ENCODE measurements at places on chromosomes 7 and 10.

DNA sequence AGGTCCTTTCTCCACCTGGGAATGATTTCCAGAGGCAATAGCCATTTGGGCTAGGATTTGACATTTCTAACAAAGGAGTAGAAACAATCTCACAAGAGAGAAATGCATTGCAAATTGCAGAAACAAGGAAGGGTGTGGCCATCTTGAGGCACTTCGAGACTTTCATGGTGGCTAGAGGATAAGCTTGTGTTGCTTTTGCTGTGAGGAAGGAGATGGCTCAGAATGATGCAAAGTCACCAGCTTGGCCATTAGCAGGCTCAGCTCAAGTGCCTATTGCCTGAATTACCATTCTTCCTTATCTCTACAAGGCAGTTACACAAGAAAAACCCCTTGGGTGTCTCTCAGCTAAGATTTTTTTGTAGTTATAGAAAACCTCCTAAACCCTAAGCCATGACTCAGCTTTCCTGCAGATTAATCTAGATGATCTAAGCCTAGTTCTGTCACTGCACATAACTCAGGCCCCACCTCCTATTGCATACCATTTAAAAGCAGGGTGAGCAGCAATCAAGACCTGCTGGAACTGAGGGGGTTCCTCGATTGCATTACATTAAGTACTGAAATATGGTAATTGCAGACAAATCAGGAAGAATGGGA lies 683.1 kb downstream of the NRG3 start:
- no peak for DNase-seq

- no peak for DNase-seq
Measured at GRCh38 chr10:77906951-77907421, 19.6 kb downstream of the DLG5 start.

GRCh38 chr10:124150189-124150806 lies 56.9 kb upstream of the CHST15 start:
- DNase-seq: no peak

GRCh38 chr10:97371696-97372095 lies 29.4 kb downstream of the RRP12 start:
- DNase-seq: no peak

GRCh38 chr7:75854233-75854632 lies 24.6 kb upstream of the RHBDD2 start:
- no peak for DNase-seq

DNA sequence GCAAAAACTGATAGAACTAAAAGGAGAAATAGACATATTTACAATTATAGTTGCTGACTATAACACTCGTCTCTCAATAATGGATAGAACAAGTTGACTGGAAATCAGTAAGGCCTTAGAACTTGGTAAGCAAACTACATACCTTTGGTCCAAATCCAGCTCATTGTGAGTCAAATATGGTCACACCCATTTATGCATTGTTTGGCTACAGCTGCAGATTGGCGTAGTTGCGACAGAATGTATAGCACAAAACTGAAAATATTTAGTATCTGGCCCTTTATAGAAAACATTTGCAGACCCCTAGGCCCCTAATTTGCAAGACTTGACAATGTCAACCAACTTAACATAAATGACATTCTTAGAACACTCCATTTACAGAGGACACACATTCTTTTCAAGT lies 103.6 kb upstream of the EGR2 start:
- no peak for DNase-seq

DNA sequence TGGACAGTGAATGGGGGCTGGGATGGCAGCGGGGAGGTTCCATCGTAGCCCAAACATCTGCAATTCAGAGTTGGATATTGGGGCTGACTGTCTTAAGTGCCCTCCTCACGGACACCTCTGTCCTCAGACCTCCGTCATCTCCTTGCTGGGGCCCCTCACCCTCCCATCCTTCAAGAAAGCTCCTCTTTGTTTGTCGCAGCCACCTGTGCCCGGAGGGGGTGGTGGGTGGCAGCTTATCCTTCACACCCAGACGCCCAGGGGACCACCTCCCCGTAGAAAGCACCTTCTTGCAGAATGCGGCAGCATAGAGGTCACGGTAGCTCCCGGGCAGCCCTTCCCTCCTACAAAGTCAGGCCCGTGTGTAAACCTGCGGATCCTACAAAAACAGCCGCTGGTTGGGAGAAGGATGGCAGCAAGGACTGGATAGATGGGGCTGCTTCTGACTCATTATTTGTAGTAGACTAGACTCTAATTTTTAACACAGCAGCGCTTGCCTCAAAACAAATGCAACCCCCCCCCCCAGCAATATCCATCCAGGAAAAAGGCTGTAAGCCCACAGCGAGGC lies 1.3 kb upstream of the PTPRN2 start:
- no peak for DNase-seq

- DNase-seq: no peak
Measured at GRCh38 chr10:98417481-98417959, 2.5 kb upstream of the PYROXD2 start.

- DNase-seq: no peak
Measured at GRCh38 chr10:63595072-63595471, 73.9 kb downstream of the REEP3 start.

DNA sequence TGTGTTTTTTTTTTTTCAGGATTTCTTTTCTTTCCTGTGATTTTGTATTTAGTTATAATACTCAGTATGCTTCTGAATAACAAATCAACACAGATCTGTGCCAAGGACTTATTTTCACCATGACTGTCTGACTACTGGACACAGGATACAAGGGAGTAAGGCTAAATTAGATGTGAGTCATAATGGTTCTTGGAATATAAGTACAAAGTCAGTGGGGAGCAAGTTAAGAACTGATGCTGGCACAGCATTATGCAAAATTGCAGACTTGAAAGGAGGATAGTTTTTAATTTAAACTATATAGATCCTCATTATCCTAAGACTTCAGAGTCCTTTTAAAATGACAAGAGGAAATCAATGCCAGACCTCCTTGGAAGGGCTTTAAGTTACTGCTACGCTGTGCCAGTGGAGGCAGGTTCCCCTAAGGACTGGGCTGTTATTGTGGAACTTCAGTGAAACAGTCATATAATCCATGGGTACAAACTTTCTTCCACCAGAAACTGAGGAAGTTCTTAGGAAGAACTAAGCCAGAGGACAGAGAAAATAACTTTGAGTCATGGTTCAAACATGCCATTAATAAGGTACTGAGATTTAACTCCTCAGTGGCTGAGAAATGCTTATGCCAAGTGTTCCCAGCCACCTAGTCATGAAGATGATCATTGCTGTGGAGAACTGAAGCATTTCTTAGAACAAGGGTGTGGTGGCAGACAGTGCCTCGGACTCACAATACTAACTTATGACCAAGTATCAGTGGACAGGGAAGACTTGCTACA lies 531.2 kb downstream of the HTR7 start:
- no peak for DNase-seq

DNA sequence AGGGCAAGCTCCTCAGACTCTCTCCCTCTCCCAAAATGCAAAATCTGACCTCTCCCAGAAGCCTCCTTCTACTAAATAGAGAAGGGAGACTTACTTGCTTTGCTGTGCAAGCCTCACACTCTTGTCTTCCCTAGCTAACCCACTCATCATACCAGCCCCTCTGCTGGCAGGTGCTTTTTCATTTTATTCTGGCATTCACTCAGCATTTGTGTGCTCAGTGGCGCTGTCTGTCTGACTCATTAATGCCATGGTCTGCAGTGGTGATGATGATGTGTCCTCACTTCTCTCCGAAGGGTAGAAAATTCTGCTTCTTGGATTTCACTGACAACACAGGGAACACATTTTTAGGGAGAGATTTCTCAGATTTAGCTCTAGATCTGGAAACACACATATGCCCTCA lies 22.0 kb upstream of the BTRC start:
- no peak for DNase-seq

DNA sequence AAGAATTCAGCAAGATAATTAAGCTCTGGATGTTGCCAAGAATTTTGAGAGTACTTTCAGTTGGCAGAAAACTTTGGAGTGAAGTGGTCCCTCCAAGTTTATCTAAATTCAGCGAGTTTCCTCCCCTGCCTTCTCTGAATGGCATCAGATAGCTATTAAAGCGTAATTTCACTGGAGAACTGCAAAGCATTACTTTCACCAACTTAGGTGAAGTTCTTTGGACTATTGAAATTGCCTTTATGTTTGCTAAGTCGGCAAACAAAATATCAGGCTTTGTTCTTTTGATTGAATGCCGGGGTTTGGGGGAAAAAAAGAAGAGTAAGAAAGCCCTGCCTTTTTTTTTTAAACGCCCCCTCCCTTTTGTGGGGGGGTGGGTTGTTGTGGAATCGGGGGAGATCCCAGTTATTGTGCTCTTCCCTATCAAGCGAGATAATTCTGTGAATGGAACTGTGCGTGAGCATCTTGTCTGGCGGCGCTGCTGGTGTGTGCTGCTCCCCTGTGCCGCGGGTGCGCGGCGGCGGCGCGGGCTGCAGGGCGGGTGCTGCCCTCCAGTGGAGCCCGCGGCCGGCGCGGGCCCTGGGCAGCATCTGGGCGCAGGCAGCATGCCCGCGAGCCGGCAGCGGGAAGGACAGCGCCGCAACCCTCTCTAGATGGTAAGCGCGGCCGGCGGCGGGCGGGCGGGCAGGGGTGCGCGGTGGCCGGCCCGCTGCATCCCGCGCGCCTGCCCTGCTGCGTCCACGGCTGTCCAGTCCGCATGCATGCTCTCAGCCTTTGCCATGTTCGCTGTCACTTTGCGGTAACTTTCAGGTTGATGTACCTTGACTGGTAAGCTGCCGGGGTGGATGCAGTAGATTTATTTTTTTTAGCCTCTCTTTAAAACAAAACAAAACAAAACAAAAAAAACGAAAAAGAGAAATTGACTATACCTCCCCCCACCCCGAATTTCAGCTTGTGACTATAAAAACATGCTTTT lies 176.5 kb downstream of the TCF7L2 start:
- peak; percentile 18 for DNase-seq

DNA sequence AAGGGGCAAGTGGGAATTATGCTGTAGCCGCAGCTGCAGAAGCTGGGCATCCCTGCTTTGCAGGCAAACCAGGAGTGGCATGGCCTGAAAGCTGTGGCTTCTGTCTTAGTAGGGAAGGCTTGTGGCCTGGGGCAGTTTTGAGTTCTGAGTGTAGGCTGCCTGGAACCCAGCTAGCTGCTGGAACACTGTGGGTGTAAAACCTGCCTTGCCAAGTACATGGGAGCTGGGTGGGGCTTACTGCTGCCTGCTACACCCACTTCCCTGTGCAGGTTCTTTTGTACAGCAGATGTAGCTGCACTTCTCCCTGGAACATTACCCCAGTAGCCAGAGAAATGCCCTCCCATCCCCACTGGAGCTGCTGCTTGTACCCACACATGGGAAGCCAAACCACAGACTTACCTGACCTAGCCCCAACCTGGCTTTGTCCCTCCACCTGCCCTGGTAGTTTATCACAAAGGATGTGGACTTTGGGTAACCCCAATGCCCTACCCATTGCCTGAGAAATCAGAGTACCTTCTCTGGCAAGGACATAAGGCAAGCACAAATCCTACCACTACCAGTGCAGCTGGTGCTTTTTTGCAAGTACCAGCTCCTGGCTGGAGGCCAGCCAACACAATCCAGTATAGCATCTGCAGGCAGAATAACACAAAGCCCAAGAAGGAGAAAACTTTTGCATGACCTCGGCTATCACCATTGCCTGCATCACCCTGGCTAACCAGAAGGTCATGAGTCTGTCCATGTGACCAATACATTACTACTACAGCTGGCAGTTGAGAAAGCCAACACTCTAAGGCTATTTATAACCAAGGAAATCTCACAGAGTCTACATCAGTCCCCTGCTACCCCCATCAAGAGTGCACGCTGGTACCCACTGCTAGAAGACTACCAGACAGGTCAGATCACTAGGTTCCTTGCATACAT lies 26.5 kb upstream of the PPP1R3A start:
- DNase-seq: peak; percentile 51

DNA sequence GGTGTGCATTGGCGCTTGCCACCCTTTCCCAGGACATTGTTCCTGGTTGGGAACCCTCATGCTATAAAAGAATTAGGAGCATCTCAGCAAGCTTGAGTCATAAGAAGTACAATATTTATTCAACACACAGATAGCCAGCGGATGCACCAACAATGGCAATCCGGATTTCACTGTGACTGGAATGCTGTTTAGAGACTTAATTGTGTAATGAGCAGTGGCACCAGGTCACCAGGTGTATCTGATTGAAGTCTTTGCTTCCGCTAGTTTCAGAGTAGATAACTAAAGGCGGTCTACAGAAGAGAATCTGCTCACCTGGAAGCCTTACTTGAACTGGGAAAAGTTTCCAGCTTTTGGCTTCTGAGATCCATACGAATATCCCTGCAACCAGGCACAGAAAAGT lies 772.3 kb upstream of the GHITM start:
- no peak for DNase-seq

- DNase-seq: no peak
Measured at GRCh38 chr7:135704698-135705097, 23.3 kb downstream of the SLC13A4 start.

- DNase-seq: no peak
Measured at GRCh38 chr10:127262606-127263005, 66.2 kb upstream of the INSYN2A start.

DNA sequence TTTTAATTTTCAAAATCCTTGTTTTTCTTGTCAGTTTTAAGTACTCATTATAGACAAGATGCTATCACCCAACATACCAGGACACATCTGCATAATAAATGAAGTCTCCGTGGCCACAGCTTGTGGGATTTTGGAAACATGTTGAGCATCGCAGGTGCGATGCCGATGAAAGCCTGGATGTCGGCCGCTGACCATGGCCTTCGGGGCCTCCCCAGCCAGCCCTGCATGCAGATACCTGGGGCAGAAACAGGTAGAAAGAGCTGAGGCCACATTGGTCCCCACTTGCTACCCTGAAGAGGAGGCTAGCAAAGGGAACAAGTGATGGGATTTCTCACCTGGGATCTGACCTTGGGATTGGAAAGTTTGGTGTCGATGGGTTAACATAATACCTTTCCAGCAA lies 123.8 kb downstream of the DOCK1 start:
- no peak for DNase-seq

All from caudate nucleus (tissue), 63 donors.